ENCODE measurements at places on chromosomes 4 and X.

DNA sequence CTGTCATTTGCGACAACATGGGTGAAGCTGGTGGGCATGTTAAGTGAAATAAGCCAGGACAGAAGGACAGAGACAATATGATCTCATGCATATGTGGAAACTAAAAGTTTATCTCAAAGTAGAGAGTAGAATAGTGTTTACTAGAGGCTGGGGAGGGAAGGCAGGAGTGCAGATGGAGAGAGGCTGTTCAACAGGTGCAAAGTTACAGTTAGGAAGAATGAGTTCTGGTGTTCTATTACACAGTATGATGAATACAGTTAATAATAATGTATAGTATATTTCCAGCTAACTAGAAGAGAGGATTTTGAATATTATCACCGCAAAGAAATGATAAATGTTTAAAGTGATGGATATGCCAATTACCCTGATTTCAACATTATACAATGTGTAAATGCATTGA lies 69.8 kb downstream of the FBXL5 start:
- no peaks in the 10 kb centered on the region for H3K36me3 ChIP-seq
- H3K4me1 ChIP-seq, result no peaks in the 10 kb centered on the region

- no peak for DNase-seq
- H3K27ac ChIP-seq, result no peak overlapping the region
- peaks cover 7% of the 10 kb centered on the region for H3K27me3 ChIP-seq
- H3K4me3 ChIP-seq, result no peak overlapping the region
Measured at GRCh38 chrX:40573763-40574162, 7.0 kb upstream of the ATP6AP2 start.

DNA sequence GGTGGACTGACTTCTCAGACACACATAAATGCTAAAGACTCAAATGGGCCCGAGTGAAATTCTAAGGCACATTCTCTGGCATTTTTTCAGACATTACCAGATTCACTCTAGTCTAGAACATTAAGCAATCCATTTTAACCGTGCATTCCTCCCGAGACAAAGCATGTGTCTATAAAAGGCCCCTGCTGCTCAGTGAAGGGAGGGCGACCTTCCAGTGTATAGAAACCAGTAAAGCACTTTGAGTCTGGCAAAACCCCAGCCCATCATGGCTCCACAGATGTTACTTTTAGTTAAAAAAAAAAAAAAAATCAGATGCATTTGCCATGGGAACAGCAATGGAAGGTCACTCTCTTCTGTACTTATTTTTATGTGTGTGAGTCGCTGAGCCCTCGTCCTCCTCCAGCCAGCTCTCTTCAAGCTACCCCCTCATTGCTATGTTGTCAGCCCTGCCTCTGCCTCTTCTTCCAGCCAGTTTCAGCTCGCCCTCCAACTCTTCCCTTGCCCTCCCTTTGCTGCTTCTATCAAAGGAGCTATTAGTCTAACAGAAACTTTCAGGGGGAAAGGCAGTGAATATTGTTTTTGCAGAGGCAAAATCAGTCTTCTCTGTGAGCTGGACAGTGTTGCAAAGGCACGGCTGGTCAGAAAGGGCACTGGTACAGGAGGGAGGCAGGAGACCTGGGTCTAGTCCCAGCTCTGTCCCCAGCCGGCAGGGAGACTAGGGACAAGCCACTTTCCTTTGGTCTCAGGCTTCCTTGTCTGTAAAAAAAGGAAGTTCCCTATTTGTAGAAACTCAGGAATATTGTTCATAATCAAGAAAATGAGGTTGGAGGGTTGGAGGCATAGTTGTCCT lies 644.2 kb downstream of the ZNF674 start:
- DNase-seq, result no peak
- H3K4me3 ChIP-seq, result no peak overlapping the region
- no peak overlapping the region for H3K27ac ChIP-seq
- H3K27me3 ChIP-seq, result no peaks in the 10 kb centered on the region
- H3K4me1 ChIP-seq, result no peaks in the 10 kb centered on the region

GRCh38 chrX:78366576-78366975 lies 39.2 kb upstream of the CYSLTR1 start:
- DNase-seq, result no peak
- H3K27me3 ChIP-seq, result no peaks in the 10 kb centered on the region
- H3K4me3 ChIP-seq, result no peak overlapping the region

GRCh38 chr4:22754116-22754515 lies 61.4 kb downstream of the GBA3 start:
- no peaks in the 10 kb centered on the region for H3K36me3 ChIP-seq
- no peak overlapping the region for H3K4me3 ChIP-seq
- no peak overlapping the region for H3K27ac ChIP-seq
- no peaks in the 10 kb centered on the region for H3K27me3 ChIP-seq
- H3K4me1 ChIP-seq, result no peaks in the 10 kb centered on the region

All from colonic mucosa (tissue), 4 donors.